NCI-H1436 (cell line): ENCODE measurements at places on chromosomes 5 and 9.
A peak's percentile ranks its signal among the peaks of the same experiment; 100 is the strongest.

DNA sequence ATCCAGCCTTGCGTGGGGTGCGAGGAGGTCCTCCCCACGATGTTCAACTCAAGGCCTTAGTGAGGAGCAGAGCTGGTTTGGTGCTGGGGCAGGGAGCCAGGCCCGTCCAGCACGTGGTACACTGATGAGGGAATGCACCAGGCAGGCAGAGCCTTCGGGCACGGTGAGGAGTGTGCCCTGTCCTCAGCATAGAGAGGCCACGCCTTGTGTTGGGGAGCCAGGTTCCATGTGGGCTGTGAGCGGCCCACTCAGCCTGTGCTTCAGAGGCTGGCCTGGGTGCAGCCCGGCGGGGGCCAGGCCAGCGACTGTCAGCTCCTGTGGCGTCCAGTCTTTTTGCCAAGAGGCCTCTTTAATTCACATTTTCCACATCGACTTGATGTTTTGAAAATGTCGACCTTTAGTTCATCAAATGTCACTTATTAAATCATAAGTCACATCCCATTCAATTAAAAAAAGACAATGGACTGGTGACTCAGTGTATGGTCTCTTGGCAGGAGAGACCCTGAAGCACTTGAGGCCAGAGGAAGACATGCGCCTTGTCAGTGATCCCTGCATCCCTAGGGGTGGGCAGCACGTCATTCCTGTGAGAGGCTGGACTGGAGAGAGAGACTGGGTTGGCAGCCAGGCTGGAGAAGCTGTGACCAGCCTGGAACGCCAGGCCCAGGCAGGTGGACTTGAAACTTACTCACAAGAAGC is 21.7 kb downstream of the ERGIC1 start:
- no peak for DNase-seq

GRCh38 chr9:36263683-36264082 is 5.4 kb upstream of the GNE start:
- DNase-seq, result no peak

DNA sequence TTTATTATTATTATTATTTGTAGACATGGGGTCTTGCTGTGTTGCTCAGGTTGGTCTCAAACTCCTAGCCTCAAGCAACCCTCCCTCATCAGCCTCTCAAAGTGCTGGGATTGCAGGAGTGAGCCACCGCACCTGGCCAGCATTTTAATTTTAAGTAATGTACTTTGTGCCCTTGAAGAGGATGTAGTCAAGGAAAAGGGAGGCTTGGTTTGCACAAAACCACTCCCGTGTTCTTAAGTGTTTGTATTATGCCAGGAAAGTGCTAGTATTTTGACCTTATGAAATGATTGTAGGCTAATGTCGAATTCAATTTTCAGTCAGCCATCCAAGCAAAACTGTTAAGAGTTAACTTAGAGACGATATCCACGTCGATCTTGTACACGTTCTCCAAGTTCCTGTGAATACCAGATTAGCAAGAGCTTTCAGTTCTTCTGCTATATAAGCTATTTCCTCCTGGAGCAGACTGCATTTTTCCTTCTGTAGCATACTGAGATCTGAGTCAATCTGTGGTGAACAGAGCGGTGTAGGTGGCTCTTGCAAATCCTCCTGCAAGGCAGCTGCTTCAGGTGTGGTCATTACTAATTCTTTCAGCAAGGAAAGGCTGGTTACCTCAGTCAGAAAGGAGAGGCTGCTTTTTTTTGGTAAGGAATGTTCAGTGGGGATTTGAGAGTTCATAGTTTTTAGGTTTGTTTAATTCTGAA is 23.7 kb downstream of the CCDC171 start:
- peak; percentile 14 for DNase-seq

- peak; percentile 13 for DNase-seq
Observed at GRCh38 chr5:174793684-174794328, 69.4 kb downstream of the MSX2 start.

GRCh38 chr5:42784132-42784531 is 27.5 kb downstream of the CCDC152 start:
- DNase-seq, result no peak

- no peak for DNase-seq
Observed at GRCh38 chr5:132595624-132596023, 38.8 kb downstream of the RAD50 start.

GRCh38 chr9:89382026-89382986 is 64.0 kb downstream of the SECISBP2 start:
- DNase-seq, result no peak

DNA sequence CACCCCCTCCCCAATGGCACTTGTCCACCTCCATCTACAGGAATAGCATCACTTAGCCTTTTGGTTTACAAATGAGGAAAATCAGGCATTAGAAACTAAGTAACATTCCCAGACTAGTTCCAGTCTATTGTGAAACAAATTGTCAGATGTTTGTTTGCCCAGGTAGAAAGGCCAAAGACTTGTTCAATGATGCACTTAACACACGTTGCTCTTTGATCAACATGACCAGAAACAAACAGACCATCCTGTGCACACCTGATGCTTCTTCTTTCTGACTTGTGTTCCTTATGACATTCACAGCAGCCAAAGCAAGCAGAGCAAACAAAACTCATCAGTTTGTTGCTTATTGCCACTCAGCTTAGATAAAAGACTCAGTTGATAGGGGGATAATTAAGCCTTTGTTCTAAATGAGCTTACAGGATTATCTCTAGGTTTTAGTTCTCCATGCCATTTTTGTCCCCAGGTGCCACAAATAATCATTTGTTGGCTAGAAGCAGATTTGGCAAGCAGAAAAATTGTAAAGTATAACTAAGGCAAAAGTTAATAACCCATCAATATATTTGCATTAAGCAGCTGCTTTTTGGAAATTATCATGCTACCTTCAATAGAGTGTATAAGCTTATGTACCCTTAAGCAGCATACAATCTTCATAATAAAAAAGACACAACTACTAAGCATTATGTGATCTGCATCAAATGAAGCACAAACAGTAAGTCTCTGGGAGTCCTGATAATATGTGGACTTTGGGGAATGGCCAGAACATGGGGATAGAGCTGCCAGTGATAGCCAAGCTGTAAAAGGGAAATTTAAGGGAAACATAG is 26.3 kb upstream of the FST start:
- no peak for DNase-seq

DNA sequence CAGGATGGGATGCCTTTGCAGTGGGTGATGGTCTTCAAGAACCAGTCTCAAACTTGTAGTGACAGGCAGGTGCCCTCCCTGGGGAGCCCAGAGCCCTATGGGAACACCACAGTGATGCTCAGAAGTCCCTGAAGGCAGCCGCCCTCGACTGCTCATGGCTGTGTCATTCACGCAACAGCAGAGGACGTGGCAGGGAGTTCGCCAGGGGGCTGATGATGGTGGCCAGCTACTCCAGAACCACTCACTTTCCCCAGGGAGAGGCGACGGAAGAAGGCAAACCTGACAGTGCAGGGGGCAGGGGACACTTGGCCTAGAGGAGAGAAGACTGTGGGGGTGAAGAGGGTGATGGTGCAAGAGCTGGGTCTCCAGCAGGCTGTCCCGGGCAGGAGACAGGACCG is 4.0 kb downstream of the IL13 start:
- no peak for DNase-seq

- DNase-seq, result no peak
Observed at GRCh38 chr9:126953041-126953809, 38.6 kb downstream of the RALGPS1 start.

GRCh38 chr5:73215891-73216610 is 43.1 kb downstream of the TMEM174 start:
- peak; percentile 75 for DNase-seq

DNA sequence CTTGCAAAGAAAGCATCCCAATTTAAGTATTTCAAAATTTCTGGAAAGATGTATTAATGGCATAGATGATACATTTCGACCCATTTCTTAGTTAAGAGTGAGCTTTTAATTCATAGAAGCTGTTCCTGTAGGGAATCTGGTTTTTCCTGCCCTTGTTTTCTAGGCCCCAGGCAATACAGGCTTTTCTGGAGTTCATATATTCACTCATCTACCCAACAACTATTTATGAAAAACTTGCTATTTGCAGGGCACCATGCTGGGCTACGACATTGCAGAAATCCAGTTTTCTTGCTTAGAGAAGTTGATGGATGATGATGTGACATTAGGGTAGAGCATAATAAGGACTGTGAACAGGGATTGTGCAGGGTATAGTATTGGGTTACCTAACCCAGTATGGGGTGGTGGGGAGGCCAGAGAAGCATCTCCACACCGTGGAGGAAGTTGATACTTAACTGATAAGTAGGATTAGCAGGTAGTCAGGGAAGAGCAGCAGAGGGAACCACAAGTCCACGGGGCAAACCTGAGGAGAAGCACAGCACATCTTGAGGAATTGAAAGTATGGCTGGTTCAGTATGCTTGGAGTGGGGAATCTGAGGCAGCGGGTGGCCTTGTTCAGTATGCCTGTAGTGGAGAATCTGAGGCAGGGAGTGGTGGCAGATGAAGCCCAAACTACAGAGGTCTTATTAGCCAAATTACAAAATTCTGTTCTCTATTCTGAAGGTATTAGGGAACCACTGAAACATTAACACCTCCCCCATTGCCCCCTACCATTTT is 247.5 kb downstream of the ARRDC3 start:
- DNase-seq, result no peak

GRCh38 chr9:29806937-29807618 is 2233.8 kb upstream of the C9orf72 start:
- DNase-seq, result no peak

DNA sequence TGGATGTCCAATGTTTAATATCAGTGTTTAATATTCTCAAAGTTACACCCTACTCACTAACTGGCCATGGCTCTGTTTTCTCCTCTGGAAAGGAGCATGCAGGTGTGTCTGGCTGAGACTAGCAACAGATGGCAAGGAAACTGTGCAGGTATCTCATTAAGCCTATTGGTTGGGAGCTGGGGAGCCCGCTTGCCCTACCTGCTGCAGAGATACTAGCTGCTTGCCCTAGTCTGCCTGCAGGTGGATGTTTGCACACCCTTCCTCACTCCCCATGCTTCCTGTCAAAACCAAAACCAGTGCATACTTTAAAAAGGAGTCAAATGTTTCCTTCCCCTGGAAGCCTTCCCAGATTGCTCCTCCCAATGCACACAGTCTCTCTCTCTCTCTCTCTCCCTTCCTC is 228.3 kb upstream of the RASEF start:
- no peak for DNase-seq

GRCh38 chr5:75059912-75060545 is 7.7 kb upstream of the GCNT4 start:
- DNase-seq, result no peak

GRCh38 chr5:143524338-143524945 is 121.0 kb upstream of the NR3C1 start:
- no peak for DNase-seq

GRCh38 chr9:19498015-19498414 is 89.2 kb downstream of the ACER2 start:
- DNase-seq, result no peak

DNA sequence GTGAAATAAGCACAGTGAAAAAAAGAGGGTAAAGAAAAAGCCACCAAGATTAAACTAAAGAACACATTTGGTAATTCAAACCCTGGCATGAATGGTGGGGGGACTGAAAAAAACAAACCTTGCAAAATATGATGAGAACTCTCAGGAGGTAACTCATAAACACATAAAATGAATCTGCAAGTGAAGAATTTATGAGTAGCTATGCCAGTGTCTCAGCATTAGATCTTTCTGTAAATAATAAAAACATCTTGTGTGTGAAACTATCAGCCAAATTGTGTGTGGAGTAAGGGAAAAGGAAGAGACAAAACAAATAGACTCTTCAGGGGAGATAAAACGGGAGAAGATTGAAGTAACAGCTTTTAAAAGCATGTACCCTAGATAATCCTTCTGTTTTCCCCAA is 129.6 kb upstream of the SPEF2 start:
- DNase-seq, result no peak

- DNase-seq, result peak; percentile 57
Observed at GRCh38 chr9:34252670-34253459, 74.0 kb downstream of the UBAP1 start.

- DNase-seq, result peak; percentile 15
Observed at GRCh38 chr9:113650207-113651131, 186.9 kb downstream of the RGS3 start.

GRCh38 chr9:134419684-134420076 is 93.4 kb downstream of the RXRA start:
- no peak for DNase-seq

- DNase-seq, result no peak
Observed at GRCh38 chr9:114155995-114156656, 789 bp downstream of the COL27A1 start.

DNA sequence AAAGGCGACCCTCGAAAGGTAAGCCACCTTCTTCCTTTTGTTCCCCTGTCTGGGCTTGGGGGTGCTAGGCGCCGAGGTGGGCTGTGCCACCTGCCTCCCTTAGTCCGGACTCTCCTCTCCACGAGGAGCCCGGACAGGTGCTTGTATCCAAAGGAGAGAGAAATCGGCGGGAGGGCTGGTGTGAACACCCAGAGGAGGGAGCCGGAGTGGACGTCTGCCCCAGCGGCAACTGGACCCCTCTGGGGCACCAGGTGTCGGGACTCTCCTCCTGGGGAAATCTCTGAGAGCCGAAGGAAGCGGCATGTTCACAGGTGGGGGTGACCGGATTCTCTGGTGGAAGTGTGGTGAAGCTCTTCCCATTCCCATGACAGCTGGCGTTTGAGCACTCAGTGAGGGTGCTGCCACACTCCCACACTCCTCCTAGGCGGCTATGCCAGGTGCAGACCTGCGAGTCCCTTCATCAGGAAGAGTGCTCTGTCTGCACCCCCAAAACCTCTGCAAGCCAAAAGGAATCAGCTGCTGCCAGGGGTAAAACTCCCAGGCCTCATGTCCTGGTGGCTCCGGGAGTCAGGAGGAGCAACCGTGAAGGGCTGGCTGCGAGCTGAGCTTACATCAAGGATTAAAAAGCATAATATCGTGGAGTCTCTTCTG is 921 bp downstream of the KCNIP1 start:
- DNase-seq, result no peak

- DNase-seq, result peak; percentile 7
Observed at GRCh38 chr9:105046907-105047741, 119.2 kb upstream of the ABCA1 start.

GRCh38 chr9:21591221-21592062 is 109.3 kb upstream of the IFNE start:
- DNase-seq, result no peak

DNA sequence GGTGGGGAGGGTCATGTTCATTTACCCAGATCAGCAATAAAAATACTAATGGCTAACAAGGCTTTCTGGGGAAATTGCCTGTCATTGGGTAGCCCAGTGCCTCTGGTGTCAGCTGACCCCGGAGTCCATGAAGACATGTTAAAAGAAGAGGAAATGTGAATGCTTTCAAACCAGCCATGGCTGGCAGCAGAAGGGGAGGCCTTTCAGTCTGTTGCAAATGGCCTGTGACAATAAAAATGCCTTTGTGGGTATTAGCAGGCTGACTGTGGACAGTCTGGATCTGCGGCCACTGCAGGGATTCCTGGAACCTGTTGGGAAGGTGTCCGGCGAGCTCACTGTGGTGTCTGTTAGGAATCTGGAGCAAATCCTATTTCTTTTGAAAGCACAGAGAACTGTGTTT is 7.5 kb downstream of the ABL1 start:
- no peak for DNase-seq

DNA sequence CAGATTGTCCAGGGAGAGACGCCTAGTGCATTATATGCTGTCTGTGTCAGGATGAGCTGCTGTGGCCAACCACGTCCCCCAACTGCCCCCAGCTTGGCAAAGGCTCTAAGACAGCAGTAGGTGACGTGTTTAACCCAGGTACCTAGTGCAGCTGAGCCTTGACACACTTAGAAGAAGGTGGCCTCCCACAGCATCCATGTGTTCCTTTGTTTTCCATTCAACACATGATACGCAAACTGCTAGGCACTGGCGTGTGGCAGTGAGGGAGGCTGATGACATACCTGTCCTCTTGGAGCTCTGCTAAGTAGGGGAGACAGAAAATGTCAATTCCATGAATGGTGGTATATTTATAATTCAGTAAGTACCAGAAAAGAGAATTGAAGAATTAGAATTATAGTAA is 291.7 kb downstream of the NR3C1 start:
- DNase-seq, result no peak
